Stimulated activated CD8-positive, alpha-beta memory T cell treated with anti-CD3 and anti-CD28 coated beads, Interleukin-4, amount 100 ng/mL, for 1 hour (primary cell): ENCODE measurements at places on chromosomes 5 and 9.

- DNase-seq = no peak
Measured at GRCh38 chr5:127909066-127909465, 174.5 kb upstream of the SLC12A2 start.

- no peak for DNase-seq
Measured at GRCh38 chr5:65062469-65063083, 293.8 kb downstream of the CWC27 start.

DNA sequence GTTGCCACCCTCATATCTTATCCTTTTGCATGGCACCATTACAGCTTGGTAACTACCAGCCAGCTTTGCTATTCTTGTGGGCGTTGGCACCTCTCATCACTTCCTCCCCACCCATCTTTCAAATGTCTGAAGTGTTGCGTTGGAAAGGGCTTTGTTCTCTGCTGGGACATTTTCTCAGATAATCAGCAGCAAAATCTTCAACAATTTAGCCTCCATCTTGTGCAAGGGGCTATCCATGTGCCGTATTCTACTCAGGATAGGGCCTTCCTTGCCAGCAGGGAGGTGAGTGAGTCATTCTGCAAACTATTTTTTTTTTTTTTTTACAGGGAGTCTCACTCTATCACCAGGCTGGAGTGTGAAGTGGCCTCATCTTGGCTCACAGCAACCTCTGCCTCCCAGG lies 62.1 kb upstream of the NUDT12 start:
- no peak for DNase-seq

DNA sequence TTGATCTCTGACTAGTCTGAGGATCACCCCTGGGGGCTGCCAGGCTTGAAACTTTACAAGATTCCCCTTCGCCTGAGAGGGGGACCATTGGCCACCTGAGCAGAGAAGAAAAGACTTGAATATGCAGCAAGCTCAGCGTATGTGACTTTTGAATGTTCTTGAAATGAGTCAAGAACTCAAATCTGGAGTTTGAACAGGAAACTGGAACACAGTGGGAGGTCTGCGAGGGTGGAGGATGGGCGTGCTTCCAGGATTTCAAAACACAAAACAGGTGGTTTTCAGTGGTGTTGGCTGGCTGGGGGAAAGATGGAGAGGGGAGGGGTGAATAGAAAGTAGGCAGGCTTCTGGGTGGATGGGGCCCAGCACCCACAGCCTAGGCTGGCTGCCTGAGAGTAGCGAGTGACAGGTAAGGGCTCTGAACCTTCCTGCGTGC lies 40.6 kb downstream of the TMEM174 start:
- DNase-seq = no peak

DNA sequence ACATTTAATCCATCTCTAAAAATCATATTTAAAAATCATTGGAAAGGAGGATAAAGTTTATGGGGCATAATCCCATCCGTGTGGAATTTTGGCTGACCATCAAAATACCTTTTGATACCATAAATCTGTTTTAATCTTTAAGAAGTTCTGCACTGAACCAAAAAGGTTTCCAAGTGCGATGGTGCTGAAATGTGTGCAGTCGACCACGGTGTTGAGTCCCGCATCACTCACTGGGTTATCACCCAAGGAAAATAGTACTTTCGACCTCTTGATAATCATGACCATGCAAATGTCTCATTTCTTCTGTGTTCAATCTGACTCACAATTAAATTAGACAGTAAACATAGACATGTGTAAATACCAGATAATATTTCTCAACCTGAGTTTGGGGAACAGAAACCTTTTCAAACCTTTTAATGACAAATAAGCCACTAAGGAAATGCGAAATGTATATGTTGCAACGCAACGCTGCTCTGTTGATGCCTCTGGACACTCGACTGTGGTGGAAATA lies 62.0 kb upstream of the CDH6 start:
- DNase-seq = no peak

- DNase-seq = no peak
Measured at GRCh38 chr9:124341455-124342170, 73.6 kb downstream of the PSMB7 start.

DNA sequence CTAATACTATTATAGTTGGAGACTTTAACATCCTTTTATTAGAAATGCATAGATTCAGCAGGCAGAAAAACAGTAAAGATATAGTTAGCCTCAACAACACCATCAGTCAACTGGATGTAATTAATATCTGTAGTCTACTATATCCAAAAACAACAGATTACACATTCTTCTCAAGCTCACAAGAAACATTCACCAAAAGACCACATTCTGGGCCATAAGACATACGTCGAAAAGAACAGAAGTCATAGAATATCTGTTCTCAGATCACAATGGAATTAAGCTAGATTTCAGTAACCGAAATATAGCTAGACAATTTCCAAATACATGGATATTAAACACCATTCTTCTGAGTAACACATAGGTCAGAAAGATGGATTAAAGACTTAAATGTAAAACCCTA lies 336.6 kb upstream of the RPS23 start:
- DNase-seq = no peak

DNA sequence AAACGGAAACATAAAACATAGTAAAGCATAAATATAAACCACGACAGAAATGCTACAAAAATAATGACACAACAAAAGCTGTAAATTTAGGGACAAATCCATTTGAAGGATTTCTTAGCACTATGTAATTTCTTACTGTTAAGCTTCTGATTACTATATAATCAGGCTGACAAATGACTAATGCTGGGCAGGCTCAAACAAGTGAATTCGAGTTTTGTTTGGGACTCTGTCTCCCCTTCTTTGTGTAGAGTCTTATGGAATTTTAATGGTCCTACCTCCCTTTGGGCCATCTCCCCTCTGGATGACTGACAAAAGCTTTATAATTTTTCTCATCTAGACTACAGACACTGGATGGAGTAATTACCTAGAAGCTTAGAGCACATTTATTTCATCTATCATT lies 24.6 kb upstream of the KIF2A start:
- DNase-seq = no peak

GRCh38 chr9:73037613-73038012 lies 84.8 kb upstream of the ALDH1A1 start:
- no peak for DNase-seq
